Bone marrow (tissue), 2 donors: ENCODE measurements at places on chromosomes 7 and 10.

DNA sequence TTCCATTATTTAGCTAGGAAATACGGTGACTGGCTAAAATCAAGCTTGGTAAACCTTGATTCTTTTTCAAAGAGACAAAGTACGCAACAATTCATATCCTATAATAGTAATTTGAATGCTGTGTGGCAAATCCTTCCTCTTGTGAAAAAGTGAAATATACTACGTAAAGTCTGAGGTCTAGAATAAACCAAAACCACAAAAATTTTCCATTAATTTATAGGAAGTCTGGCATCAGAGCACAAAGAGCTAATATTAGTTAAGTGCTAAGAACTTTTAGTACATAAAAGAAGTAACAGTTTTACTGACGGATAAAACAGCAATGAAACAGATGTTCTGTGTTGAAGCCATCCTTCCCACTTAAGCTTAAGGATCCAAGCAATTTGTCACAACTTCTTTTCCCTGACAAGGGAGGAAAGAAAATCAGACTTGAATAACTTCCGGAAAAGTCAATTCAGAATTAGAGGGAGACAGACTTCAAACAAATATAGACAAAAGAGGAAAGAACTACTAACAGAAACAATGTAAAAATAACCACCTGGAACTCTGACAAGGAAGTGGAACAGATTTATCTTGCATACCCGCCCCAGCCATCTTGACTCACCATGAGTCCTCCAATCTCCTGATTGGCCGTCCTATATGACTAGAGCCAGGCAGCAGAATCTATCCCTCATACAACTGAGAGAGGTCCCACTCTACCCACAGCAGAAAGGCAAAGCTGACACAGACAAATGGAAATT is 34.6 kb downstream of the RHEB start:
- DNase-seq = no peak

GRCh38 chr10:47034441-47035051 is 123.3 kb downstream of the PTPN20 start:
- DNase-seq = no peak

- no peak for DNase-seq
Observed at GRCh38 chr10:83432261-83433045, 706.9 kb upstream of the GHITM start.

DNA sequence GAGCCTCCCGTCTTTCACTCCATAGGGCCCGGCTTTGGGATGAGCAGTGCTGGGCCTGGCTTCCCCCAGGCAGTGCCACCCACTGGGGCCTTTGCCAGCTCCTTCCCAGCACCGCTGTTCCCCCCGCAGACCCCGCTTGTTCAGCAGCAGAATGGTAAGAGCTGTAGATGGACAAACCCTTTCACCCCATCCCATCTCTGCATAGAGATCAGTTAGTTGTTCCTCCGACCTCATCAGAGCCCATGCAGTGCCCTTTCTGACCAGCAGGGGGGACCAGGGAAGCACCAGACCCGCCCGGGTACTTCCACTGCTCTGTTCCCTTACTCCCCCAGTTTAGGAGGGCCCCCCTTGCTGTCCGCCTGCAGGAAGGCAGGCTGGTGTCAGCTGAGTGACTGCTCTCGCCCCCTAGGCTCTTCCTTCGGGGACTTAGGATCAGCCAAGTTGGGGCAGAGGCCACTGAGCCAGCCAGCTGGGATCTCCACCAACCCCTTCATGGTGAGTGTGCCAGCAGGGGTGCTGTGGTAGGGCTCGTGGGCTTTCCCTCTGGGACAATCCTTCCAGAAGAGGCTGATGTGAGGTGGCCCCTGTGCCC is 9.8 kb downstream of the SAP25 start:
- DNase-seq = peak; percentile 47

DNA sequence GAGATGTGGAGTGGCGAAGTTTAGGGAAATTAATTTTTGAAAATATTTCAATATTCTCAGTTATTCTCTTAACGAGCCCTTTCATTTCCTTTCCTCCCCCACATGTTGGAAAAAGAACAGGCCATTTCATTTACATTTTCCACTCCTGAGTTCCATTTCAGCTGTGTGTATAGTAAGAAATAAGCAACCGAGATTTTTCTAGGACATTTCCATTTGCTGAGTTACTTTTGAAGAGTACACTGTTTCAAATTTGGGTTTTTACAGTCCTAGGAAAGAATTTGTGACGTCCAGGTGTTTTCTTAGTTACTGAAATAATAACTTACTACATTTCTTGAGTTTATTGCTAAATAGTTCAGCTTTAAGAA is 1.2 kb downstream of the SEPTIN7 start:
- no peak for DNase-seq

GRCh38 chr7:123770378-123770777 is 21.6 kb upstream of the WASL start:
- no peak for DNase-seq

GRCh38 chr10:8677642-8678041 is 623.2 kb downstream of the GATA3 start:
- no peak for DNase-seq

GRCh38 chr7:16178585-16178984 is 242.8 kb downstream of the CRPPA start:
- DNase-seq = no peak

DNA sequence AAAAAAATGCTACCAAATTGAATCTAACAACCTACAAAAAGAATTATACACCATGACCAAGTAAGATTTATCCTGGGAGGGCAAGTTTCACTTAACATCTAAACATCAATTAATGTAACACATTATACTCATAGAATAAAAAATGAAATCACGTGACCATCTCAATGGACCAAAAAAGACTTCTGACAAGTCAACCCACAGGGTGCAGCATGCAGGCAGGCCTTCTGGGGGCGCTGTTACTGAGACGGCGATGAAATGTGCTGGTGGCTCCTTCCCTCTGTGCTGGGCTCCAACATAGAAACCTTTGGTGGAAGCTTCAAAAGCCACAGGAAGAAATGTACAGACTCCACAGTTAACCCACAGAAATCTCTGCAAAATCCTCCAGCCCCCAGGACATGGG is 103.1 kb downstream of the INHBA start:
- DNase-seq = no peak

DNA sequence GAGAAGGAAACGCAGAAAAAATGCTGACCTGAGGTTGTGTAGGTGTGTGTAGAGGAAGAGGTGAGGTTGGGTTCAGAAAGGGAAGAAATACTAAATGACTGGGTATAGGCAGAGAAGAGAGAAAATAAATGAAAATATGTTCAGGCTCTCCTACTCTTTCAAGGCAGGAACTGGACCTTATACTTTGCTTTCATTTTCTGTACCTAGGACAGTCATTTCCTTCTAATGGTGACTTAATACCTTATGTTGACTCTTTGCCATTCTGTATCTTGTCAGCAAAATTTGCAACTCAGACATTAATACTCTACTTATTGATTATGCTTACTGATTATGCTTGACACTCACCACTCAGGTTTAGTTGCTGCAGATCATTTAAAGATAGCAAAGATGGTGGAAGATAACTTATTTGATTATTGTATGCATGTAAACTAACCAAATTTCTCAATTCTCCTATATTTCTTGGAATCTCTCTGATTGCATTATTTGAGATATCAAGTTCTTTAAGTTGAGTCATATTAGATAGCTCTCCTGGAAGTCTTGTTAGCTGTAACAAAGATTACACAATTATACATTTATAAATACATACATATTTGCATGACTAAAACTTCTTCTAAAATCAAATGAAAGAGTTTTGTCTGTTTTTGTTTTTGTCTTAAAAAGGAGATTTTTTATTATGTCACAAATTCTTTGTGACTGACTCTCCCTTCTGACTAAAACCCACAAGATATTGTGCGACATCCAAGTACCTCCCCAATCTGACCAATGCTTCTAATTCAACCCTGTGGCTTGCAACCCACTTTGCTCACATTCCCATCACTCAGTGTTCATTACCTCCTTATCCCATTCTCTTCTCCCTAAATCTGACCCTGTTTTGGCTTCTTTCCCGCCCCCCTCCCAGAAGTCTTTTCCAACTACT is 20.0 kb downstream of the LRRD1 start:
- no peak for DNase-seq
